ENCODE measurements at places on chromosomes 11 and 22.

DNA sequence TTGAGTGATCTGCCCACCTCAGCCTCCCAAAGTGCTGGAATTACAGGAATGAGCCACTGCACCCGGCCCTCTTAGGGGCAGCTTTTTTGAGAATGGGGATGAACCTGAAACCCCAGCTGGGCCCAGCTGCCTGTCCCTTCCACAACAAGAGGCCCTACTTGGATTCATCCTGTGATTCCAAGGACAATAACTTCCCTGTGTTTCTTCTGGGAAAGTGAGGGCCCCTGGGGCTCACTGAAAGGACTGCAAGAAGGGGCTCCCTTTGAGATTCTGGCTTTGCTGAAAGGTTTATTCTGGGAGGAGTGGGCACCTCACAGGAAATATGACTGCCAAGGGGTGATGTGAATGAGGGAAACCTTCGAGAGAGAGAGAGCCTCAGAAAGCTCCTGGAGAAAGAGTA is 12.3 kb upstream of the GNAZ start:
- DNase-seq, result no peak

DNA sequence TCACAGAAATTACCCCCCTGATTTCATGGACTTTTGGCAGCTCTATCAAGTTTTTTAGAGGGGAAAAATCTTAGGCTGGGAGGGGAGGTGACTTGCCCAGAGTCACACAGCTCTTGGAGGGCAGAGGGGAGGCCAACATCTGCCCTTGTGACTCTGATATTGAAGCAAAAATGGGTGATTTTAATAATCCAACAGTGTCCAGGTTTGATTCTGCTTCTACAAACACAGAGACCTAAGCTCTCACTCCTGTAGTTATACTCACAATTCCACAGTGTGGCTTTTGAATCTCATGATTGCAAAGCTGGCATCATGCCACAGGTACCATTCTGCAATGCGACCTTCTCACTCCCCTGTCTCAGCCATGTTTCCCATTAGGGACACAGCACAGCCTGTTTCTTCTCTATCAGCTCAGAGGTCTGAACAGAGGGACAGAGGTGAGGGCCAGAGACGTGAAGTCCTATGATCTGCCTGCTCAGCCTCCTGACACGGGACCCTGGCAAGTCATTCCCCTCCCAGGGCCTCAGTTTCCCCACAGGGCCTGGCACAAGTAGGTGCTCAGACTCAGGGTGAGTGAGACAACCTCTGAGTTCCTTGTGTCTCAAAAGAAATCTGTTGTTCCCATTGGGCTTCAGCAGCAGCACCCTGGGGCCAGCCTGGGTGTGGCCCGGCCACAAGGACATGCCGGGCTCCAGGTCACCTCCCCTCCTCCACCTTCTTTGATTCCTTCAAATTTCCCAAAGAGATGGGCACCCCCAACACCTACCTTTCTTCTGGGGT is 766 bp downstream of the APOL2 start:
- no peak for DNase-seq

GRCh38 chr11:102288725-102289083 is 28.6 kb upstream of the BIRC3 start:
- DNase-seq, result no peak

- DNase-seq, result no peak
These were observed 90.7 kb downstream of the FAM76B start for GRCh38 chr11:95698676-95699557.

- no peak for DNase-seq
These were observed 64.9 kb downstream of the DEPDC5 start for GRCh38 chr22:31818481-31819392.

DNA sequence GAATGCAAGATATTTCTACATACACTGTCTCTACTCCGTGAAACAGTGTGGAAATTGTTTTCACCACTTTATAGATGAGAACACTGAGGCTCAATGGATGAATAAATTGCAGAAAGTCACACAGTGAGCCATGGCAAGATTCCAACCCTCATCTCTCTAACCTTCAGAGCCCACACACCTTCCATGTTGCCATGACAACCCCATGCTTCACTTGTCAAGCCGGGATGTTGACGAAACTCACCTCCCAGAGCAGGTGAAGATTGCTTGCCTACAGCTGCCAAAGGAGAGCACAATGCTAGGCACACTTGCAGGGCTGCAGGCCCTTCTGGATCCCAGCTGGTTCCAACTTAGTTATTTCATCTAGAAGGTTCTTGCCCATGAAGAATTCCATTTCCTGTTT is 71.4 kb upstream of the SEZ6L start:
- no peak for DNase-seq

DNA sequence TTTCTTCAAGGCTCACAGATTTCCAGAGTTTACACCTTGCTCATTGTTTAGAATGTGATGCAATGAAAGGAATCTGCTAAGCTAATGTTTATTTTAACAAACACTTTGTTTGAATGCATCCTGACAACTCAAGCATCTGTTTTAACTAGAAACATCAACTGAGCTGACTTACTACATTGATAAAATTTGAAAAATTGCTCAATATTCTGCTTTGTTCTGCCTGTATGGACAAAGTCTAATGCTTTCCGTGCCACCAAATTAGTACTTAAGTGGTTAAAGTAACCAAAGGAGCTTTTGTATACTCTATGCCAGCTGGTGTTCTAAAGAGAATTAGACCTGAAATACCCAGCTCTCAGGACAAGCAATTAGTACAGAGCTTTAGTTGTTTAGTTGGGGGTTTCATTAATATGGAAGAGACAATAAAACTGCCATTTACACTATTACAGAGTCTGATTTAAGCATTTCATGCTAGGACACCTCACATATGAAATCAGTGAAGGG is 105.2 kb downstream of the MAML2 start:
- no peak for DNase-seq

DNA sequence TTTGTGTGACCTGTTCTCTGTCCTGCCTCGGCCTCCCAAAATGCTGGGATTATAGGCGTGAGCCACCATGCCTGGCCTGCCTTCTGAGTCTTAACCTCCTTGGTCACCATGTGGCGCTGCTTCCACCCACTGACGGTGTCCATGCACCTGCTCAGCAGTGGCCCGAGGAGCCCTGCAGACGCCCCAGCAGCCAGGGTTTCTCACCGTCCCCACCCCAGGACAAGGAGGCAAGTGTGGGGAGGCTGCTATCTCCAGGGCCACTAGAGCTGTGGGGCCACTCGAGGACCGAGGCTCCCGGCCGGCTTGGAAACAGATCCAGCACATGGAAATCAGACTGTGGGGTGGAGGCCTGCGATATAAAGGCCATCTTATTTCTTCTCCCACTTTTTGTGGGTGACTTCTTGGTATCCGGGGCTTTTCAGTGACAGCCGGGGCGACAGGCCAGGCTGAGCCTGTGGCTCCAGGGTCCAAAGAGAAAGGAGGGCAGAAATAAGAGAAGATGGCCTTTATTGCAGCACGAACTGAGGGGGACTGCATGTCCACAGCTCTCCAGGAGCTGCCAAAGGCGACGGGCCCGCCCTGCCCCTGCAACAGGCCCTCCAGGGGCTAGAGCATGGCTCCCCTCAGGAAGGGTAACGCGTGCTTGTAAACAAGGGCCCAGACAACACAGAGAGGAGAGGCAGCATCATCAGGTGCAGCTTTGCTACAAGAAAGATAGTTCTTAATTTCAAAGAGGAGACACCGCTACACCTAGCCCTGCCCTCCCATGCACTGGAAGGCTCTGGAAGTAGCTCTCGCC is 15.0 kb downstream of the TSPO start:
- DNase-seq, result no peak

GRCh38 chr22:11066458-11067285 is 4461.3 kb upstream of the OR11H1 start:
- DNase-seq, result no peak

DNA sequence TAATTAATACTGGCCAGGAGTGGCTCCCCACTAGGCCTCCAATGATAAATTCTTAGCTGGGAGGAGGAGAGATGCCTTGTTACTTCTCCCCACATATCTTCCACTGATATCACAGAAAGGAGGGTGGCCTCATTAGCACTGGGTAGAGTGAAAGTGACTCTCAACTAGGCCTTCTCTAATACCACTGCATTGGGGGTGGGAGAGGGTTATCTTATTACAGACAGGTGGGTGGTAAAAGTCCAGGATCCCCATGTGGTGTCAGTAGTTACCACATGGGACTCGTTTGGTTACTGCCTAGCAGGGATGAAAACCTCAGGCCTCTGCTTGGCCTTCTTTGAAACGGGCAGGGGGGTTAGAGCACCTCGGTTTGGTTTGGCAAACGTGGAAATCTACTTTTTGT is 167.3 kb downstream of the UVRAG start:
- no peak for DNase-seq

- DNase-seq, result no peak
These were observed 18.9 kb downstream of the GGT5 start for GRCh38 chr22:24225951-24226350.

DNA sequence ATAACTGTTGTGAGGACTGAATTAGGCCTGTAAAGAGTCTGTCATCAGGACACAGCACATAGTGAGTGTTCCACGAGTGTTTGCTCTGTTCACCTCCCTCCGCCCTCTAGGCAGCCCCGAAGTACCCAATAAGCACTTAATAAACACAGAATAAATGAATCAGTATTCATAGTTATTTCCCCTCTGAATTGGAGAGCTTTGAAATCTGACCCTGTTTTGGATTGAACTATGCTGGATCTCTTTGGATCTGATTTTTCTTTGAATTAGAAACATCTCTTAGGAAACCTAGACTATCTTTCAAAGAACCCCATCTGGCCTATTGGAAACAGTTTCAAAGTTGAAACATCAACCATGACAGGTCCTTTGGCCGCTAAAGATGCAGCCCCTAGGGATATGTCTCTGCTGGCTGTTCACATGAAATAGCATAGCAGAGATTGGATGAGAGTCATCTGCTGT is 615.5 kb downstream of the NTM start:
- DNase-seq, result no peak

GRCh38 chr11:19076744-19077589 is 16.4 kb upstream of the MRGPRX2 start:
- peak; percentile 16 for DNase-seq

DNA sequence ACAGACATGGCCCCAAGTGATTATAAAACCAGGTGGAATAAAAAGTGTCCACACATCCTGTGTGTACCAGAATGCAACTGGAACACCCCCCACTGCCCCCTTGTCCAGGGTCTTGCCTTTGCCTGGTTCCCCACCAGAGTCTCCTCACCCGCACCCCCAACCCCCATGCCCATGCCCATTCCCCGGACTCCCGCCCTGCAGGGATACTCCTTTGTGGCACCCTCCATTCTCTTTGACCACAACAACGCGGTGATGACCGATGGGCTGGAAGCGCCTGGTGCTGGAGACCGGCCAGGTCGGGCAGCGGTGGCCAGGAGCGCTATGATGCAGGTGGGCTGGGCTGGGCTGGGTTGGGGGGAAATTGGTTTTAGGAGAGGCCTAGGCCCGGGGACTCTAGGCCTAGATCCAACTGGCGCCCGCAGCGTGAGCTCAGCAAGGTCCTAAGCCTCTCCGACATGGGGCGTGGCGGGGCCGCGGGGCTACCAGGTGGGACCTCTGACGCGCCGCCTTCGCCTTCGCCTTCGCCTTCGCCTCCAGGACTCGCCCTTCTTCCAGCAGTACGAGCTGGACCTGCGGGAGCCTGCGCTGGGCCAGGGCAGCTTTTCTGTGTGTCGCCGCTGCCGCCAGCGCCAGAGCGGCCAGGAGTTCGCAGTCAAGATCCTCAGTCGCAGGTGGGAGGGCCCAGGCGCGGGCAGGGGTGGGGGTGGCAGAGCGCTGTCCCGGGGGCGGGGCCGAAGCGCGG is 9.1 kb downstream of the RPS6KA4 start:
- DNase-seq, result no peak

DNA sequence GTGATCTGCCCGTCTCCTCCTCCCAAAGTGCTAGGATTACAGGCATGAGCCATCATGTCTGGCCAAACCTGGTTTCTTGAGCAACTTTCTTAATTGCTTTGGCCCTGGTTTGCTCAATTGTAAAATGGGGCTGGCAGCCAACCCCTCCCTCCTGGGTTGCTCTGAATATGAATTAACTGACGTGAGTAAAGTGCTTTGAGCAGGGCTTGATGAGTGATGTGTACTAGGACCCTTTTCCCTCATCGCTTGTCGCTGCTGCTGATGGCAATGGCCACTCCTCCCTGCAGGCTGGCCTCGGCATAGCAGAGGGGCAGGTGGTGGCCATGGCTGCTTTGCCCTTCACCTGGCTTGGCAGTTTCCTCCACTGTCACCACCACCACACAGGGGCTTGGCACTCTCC is 41.5 kb downstream of the RNF141 start:
- DNase-seq, result no peak

GRCh38 chr11:3911908-3912505 is 56.5 kb downstream of the STIM1 start:
- DNase-seq, result no peak

- DNase-seq, result no peak
These were observed 16.6 kb downstream of the KCNQ1 start for GRCh38 chr11:2461253-2461955.

DNA sequence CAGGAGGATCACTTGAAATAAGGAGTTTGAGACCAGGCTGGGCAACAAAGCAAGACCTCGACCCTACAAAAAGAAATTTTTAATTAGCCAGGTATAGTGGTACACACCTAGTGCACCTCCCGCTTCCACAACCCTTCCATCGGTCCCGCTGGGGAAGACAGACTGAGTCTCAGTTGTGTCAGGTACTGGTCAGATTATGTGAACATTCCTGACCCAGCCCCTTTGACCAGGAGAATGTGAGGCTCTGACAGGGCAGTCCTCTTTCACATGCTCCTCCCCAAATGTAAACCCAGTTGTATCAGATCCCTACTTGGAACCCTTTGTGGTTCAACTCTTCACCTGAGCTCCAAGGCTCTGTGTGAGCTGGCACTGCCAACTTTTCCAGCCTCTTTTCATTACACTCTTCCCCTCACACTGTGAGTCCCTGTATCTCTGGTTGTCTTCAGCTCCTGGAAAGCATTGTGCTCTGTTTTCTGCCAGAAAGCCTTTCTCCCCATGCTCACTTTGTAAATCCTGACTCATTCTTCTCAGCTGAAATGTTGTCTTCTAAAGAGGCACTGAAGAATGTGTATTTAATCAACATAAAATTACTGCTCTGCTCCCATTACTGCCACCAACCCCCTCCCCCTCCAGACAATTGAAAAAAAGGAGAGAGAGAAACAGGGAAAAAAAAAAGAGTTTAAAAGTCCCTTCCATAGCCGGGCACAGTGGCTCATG is 2.1 kb upstream of the TTLL12 start:
- DNase-seq, result no peak

DNA sequence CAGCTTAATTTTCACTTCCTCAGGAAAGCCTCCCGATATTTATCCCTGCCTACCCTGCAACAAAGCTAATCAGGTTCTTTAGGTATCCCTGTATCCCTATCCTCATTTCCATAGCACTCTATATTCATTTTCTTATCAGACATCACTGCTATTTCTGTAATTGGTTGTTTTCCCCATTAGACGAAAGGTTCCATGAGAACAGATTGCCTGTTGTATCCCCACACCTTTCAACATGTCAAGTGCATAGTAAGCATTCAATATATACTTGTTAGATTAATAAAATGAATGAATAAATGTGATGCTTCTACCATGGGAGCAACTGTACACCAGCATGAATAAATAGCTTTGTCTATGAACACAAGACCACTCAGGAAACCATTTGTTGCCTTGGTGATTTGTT is 499.8 kb downstream of the DLG2 start:
- DNase-seq, result no peak

Measured in NCI-H2227 treated with DMSO at 0.1 percent for 48 hours (cell line).